Vein endothelial cell (primary cell): ENCODE measurements at places on chromosomes 16 and 17. TPM values are rescaled to one million over a fixed set of nuclear protein-coding genes. Genes with fewer than 3 reads are reported as not detected.

The OTOA gene
- under 0.01 and 0.29 TPM in 2 replicates for total RNA-seq

The CD300C gene
- total RNA-seq: not detected in 2 replicates

The ZNF23 gene
- 3.6 and 4.0 TPM in 2 replicates for total RNA-seq

The CCL4 gene
- not detected in 2 replicates for total RNA-seq

The SPNS1 gene
- total RNA-seq: 49.9 and 55.9 TPM in 2 replicates

The ACSM3 gene
- total RNA-seq: 6.4 and 66.6 TPM in 2 replicates

The METTL22 gene
- total RNA-seq: 23.0 and 33.6 TPM in 2 replicates

The ACSM2A gene
- not detected in 2 replicates for total RNA-seq

The KRT33B gene
- total RNA-seq: not detected in 2 replicates
